ENCODE measurements at places on chromosomes 12 and 14.

GRCh38 chr12:27922531-27923139 is 49.9 kb downstream of the PTHLH start:
- no peaks in the 10 kb centered on the region for H3K36me3 ChIP-seq
- H3K4me1 ChIP-seq = peaks cover 12% of the 10 kb centered on the region
- peak; percentile 13 for DNase-seq
- peak overlapping the region; percentile 30 for H3K27ac ChIP-seq
- H3K4me3 ChIP-seq = no peak overlapping the region

GRCh38 chr14:52575858-52576257 is 23.2 kb downstream of the GPR137C start:
- no peaks in the 10 kb centered on the region for H3K36me3 ChIP-seq
- no peak overlapping the region for H3K4me3 ChIP-seq
- no peak overlapping the region for H3K27ac ChIP-seq
- H3K4me1 ChIP-seq = no peaks in the 10 kb centered on the region
- no peaks in the 10 kb centered on the region for H3K27me3 ChIP-seq
- no peak for DNase-seq

DNA sequence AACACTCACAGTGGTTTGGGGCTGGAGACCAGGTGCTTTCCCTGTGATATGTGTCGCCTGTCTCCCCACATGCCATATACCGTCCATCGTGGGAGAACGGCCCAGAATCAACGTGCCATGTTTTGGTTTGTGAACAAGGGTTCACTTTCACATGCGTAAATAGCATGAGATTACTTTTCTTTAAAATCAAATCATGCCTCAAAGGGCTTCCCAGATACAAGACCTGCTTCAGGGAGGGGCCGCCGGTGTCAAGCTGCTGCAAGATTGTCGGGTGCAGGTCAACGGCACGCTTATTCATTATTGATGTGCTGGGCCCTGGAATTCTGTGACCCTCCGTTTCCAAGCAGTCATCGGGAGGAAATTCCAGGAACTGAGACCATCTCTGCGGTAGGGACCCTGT is 145.2 kb upstream of the RTL1 start:
- H3K4me3 ChIP-seq = no peak overlapping the region
- no peaks in the 10 kb centered on the region for H3K4me1 ChIP-seq
- no peak for DNase-seq
- H3K27ac ChIP-seq = no peak overlapping the region
- no peaks in the 10 kb centered on the region for H3K27me3 ChIP-seq
- H3K36me3 ChIP-seq = no peaks in the 10 kb centered on the region

DNA sequence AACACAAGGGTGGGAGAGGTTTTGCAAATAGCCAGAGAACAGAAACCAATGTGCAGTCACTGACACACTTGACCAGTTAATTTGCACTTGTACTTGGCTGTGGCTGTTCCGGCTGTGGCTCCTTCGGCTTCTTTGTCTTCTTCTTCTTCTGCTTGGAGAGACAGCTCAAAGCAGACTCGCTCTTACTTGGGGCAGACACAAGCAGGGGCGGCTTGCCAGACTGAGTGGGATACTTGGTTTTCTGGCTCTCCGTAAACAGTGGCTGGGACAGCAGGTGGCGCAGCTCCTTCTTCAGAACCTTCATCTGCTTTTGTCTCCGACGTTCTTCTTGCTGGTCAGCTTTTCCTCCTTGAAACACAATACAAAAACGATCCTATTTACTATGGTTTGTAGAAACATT is 25.0 kb downstream of the OTUB2 start:
- H3K27me3 ChIP-seq = no peaks in the 10 kb centered on the region
- no peak for DNase-seq
- no peak overlapping the region for H3K27ac ChIP-seq
- H3K4me1 ChIP-seq = no peaks in the 10 kb centered on the region
- no peak overlapping the region for H3K4me3 ChIP-seq

DNA sequence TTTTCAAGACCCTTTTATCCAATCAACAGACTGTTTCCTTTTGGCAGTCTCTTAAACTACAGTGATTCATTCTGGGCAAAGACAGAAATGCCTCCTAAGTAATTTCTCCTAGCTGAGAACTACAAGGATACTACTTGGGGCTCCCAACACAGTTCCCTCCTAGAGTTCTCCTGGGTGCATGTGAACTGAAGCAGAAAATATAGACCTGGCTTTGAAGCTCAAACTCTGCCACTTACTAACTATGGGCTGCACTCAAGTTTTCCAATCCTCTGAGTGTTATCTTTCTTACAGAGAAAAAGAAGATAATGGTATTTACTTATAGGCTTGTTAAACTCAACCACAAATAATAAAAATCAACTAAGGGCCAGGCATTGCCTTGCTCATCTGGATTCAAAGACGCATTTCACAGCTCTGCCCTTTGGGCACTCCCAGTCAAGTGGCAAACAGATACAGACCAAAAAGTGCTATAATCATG is 97.6 kb downstream of the EFCAB11 start:
- H3K27ac ChIP-seq = no peak overlapping the region
- DNase-seq = no peak
- no peaks in the 10 kb centered on the region for H3K27me3 ChIP-seq

GRCh38 chr12:95790033-95790916 is at the start of gene NTN4:
Gene NTN4, minus strand, starts transcription at chr12:95790764. Its CDS starts 455 bp downstream, at chr12:95790309.
- DNase-seq = no peak
- no peaks in the 10 kb centered on the region for H3K27me3 ChIP-seq
- H3K4me3 ChIP-seq = peak within 1 kb of the TSS; percentile 88
- H3K36me3 ChIP-seq = no peaks in the 10 kb centered on the region
- peaks cover 33% of the 10 kb centered on the region for H3K4me1 ChIP-seq
- peak within 1 kb of the TSS; percentile 70 for H3K27ac ChIP-seq

DNA sequence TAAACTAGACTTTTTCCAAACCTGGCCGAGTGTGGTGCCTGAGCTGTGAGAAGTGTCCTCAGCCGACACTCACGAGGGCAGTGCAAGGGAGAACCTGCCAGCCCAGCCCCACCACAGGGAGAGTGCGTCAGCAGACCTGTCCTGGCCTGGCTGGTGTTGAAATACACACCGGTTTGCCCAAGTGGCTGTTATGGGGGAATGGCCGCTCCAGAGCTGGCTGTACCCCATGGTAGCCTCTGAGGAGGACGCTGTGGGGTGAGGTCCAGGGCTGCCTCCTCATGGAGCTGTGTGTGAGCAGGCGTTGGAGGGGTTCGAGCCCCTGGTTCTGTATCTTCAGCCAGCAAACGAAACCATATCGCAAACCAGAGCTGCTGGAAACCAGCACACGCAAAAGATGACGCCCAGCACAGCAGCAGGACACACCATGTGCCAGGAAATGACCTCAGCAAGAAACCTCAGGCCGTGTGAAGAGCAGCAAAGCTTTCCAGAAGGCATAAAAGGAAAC is 9.4 kb downstream of the ANKRD9 start:
- H3K4me3 ChIP-seq = peak overlapping the region; percentile 39
- peaks cover 14% of the 10 kb centered on the region for H3K4me1 ChIP-seq
- H3K27me3 ChIP-seq = no peaks in the 10 kb centered on the region
- H3K27ac ChIP-seq = peak overlapping the region; percentile 94
- DNase-seq = no peak

GRCh38 chr12:64181430-64182291 is 40.4 kb downstream of the KICS2 start:
- no peaks in the 10 kb centered on the region for H3K36me3 ChIP-seq
- peaks cover 7% of the 10 kb centered on the region for H3K4me1 ChIP-seq
- H3K27me3 ChIP-seq = no peaks in the 10 kb centered on the region
- peak; percentile 52 for DNase-seq

DNA sequence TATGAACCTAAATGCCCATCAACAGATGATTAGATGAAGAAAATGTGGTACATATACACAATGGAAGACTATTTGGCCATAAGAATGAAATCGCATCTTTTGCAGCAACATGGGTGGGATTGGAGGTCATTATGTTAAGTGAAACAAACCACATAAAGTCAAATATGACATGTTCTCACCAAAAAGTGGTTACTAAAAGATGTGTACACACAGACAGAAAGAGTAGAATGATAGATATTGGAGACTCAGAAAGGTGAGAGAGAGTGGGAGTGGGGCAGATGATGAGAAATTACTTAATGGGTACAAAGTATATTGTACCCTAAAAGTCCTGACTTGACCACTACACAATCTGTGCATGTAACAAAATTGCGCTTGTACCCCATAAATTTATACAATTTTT is 19.6 kb downstream of the VWF start:
- H3K27ac ChIP-seq = no peak overlapping the region
- no peaks in the 10 kb centered on the region for H3K27me3 ChIP-seq
- H3K4me1 ChIP-seq = no peaks in the 10 kb centered on the region
- no peak overlapping the region for H3K4me3 ChIP-seq

- no peaks in the 10 kb centered on the region for H3K27me3 ChIP-seq
- H3K4me1 ChIP-seq = peaks cover 52% of the 10 kb centered on the region
- no peak for DNase-seq
- H3K36me3 ChIP-seq = no peaks in the 10 kb centered on the region
Measured at GRCh38 chr12:105351523-105351922, 21.0 kb downstream of the C12orf75 start.

DNA sequence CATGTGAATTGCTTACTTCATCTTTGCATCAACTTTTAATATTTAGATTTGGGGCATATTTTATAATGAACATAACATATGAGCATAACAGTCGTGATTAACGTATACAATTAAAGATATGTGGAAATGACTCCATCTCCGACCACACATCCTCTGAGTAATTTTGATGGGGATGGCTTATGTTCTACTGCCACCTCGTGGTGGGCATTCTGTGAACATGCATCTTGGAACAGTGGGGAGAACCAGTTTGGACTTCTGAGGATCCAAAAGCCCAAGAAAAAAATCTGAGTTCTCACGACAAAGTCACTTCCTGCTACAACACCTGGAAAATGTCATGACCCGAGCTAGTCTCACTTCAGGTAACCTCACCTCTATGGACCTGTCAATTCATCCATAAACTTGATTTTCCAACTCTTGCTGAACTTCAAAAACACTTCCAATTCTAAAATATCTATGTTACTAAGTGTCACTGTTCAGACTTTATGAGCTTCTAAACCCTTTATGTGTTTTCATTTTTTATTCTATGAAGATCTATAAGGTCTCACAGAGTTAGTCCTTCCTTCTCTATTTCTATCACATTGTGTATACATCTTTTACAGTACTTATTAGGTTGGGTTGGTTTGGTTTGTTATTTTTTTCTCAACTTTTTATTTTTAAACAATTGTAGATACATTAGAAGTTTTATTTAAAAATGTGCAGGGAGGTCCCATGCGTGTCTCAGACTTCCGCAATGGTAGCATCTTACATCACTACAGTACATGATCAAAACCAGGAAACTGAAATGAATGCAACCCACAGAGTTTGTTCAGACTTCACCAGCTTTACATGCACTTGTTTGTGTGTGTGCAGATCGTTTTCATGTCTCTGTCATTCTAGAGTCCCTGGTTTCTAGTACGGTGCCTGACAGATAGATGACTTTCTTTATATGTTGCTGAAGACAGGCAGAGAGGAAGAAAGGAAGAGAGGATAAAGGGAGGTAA is 38.2 kb upstream of the STAB2 start:
- H3K27ac ChIP-seq = no peak overlapping the region
- H3K4me3 ChIP-seq = no peak overlapping the region
- no peak for DNase-seq
- H3K36me3 ChIP-seq = no peaks in the 10 kb centered on the region
- H3K4me1 ChIP-seq = no peaks in the 10 kb centered on the region
- H3K27me3 ChIP-seq = no peaks in the 10 kb centered on the region

- H3K4me3 ChIP-seq = no peak overlapping the region
- H3K4me1 ChIP-seq = no peaks in the 10 kb centered on the region
- no peak overlapping the region for H3K27ac ChIP-seq
- DNase-seq = no peak
Measured at GRCh38 chr14:106530423-106531107, 1004.2 kb downstream of the TMEM121 start.

DNA sequence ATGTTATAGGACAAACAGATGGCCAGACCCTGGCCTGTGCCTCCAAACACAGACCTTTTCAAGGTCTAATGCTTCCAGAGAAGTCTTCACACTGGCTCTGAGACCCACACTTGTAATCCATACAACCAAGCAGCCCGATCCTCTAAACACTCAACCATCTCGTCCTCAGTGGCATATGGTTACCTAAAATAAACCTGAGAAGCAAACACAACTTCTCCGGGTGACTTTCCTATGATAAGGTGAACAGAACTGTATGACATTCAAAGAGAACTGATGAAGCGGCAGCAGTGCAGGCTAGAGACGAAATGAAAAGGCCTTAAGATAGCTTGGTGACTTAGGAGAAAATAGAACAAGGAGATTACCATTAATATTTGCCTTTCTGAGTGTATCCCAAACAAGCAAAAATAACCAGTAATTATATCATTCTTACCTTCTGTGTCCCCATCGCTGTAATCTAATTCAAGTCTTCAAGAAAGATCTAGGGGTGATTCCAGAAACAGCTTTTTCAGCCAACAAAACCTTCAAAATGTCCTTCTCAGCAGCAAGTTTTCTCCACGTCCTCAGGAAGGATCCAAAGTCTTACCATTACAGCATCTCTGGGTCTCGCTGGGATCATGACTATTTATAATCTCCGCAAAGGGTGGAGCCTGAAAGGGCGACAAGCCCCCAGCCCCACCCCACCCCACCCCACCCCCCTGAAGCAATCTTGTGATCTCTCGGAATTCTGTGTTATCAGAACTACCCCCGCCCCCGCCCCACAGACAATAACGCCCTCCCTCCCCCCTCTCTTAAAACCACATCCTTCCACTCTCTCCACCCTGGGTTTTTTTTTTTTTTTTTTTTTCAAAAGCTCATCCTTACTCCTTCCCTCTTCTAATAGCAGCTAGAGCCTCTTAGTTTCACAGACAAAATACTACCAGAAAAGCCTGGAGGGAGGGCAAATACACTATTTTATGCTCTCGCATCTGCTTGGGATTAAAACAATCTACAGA is at the start of gene SLC2A3:
TSS of gene SLC2A3 (minus strand) at position 598 of the 992 bp plus-strand sequence. CDS start at position 445, 153 bp downstream.
- peak within 1 kb of the TSS; percentile 33 for H3K27ac ChIP-seq
- H3K4me3 ChIP-seq = peak within 1 kb of the TSS; percentile 78
- no peaks in the 10 kb centered on the region for H3K27me3 ChIP-seq
- peaks cover 5% of the 10 kb centered on the region for H3K36me3 ChIP-seq
- DNase-seq = no peak

GRCh38 chr14:94880876-94881275 is 111.0 kb upstream of the GSC start:
- H3K27ac ChIP-seq = no peak overlapping the region
- no peak overlapping the region for H3K4me3 ChIP-seq
- no peaks in the 10 kb centered on the region for H3K4me1 ChIP-seq
- H3K36me3 ChIP-seq = no peaks in the 10 kb centered on the region
- no peak for DNase-seq
